NCI-H2029 treated with DMSO at 0.1 percent for 48 hours (cell line): ENCODE measurements at places on chromosomes 4 and X.

- DNase-seq = no peak
Measured at GRCh38 chr4:173827707-173828106, 297.7 kb upstream of the HAND2 start.

- no peak for DNase-seq
Measured at GRCh38 chrX:27444093-27444908, 18.8 kb downstream of the PPP4R3C start.

DNA sequence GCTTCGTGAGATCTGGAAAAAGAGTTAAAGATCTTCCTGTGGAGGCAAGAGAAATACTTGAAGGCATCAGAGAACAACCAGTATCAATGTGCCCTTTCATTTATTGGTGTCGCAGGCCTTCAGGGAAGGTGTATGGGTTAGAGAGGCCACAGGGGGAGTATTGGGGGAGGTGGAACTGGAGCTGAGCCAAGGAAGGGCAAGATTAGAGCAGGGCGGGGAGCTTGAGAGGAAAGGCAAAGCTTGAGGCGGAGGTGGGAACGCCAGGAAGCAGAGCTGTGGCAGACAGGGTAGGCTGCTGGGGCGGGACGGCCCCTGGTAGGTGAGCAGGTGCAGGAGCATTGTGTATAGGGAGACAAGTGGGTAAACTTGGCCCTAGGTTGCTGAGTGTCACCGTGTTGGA is 329.9 kb downstream of the ARHGAP10 start:
- peak; percentile 85 for DNase-seq

DNA sequence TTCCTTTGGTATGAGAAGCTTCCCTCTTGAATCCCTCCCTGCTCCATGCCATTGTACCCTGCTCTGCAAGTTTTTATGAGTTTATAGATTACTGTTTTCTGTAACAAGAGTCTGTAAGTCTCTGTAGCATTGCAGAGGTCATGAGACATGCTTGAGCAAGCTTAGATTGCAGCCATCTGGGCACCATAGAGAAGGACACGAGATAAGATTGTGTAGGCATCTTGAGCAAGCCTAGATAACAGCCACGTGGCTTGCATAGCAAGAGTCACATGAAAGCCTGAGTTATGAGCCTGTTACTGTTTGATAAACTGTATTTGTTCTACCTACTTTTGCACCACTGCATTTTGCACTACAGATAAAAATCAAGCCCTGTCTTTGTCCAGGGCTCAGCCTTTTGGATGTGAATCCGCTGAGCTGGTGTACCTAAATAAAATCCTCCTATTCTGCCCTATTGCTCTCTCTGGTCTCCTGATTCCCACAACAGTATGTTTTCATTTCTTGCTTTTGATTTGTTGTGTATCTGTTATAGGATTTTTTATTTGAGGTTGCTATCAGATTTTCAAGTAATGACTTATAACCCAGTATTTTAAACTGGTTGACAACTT is 127.4 kb upstream of the ANKRD50 start:
- no peak for DNase-seq

DNA sequence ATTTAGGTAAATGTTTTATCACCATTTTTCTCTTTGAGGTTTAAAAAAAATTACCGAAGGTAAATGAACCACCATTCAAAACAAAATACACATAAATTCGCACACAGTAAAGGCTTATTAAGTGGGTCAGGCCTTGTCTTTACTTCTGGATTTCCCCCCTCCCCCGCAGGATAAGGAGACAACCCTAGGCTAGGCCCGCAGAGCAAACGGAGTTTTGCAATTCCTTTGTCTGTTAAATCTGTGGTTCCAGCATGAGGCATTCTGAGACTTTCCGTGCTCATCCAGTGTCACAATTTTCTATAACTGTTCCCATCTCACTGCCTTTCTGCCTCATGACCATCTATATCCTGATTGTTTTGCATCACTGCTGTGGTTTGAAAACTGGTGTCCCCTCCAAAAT is 307.4 kb downstream of the DCHS2 start:
- DNase-seq = no peak

GRCh38 chr4:79982601-79983322 is 90.3 kb downstream of the ANTXR2 start:
- DNase-seq = no peak

- DNase-seq = no peak
Measured at GRCh38 chrX:110384490-110384889, 25.8 kb downstream of the RTL9 start.

GRCh38 chr4:102586002-102586643 is 85.0 kb downstream of the NFKB1 start:
- DNase-seq = no peak

DNA sequence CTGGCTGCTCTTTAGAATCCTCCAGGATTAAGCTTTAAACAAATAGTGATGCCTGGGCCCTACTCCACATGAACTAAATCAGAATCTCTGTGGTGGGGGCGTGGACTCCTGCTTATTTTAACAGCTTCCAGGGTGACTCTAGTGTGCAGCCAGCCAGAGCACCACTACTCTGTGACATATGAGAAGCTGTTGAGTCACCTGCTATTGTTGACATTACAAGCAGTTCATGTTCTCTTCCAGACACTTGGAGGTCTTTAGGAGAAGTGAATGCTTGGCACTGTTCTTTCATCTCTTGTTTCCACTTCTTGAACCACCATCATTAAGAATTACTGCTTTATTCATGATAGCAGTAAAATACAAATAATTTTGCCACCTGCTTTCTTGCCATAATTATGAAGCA is 426 bp upstream of the C4orf51 start:
- DNase-seq = peak; percentile 82
